ENCODE measurements at places on chromosomes 4 and X.

GRCh38 chr4:30537456-30537855 is 182.7 kb upstream of the PCDH7 start:
- DNase-seq, result no peak

DNA sequence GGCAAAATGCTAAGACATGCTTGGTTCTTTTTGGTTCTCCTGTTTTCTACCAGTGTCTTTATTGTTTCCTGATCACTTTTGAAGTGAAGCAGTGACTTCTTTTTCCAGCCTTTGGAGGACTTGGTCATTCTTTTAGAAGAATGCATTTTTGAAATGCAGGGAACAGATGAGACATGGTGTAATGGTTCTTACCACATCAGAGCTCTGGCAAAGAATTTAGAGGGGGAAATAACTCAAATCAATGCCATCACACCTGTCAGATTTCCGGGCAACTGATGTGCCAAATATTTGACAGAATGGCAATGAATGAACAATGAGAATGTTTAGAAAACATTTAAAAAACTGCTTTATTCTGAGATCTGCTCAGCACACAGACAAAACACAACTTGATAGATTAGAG is 519.6 kb downstream of the IQCM start:
- no peak for DNase-seq

GRCh38 chrX:154370300-154371016 is 4.0 kb downstream of the FLNA start:
- no peak for DNase-seq

DNA sequence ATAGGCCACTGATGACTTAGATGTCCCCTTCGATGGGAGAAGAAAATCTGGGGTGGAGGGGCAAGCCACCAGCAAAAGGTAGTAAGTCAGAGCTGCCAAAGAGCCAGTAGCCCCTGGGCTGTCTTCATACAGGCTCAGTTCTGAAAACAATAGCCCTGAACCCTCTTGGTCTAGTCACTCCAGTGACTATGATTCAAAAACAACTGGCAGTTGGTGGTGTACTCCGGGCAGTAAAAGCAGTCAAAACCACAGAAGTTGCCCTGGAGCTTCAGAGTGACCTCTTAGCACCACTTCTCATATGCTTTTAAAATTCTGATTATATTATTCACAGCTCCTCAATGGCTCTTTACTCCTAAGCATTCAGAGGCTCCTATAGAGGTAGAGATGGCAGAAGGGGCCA is 164.3 kb upstream of the MAMLD1 start:
- no peak for DNase-seq

GRCh38 chrX:52139545-52139895 is 45.2 kb upstream of the MAGED4 start:
- DNase-seq, result no peak

DNA sequence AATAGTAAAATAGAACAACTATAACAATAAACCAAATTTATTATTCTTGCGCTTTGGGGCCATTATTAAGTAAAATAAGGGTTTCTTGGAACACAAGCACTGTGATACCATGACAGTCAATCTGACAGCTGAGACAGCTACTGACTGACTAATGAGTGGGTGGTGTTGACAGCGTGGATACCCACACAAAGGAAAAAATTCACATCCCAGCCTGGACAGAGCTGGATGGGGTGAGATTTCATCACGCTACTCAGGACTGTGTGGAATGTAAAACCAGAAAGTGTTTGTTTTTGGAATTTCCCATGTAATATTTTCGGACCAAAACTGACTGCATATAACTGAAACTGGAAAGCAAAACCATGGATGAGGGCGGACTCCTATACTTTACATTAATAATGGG is 48.8 kb downstream of the IGFBP7 start:
- DNase-seq, result no peak

DNA sequence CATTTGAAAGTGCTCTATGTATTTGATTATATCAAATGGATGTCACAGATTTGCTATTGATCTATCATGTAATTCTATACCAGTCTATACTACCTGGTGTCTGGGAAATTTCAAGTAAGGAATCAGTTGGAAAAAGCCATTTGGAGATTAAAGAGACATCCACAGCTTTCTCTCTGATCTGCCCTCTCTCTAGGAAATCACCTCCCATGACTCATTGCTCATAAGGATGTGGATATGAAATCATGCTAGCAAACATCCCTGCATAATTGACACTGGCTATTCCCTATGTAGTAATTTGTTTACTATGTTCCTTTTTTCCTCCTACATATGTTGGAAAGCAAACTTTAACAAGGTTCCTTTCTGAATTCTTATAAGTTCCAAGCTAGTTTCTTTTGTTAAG is 94.3 kb downstream of the TEX13A start:
- DNase-seq, result no peak

DNA sequence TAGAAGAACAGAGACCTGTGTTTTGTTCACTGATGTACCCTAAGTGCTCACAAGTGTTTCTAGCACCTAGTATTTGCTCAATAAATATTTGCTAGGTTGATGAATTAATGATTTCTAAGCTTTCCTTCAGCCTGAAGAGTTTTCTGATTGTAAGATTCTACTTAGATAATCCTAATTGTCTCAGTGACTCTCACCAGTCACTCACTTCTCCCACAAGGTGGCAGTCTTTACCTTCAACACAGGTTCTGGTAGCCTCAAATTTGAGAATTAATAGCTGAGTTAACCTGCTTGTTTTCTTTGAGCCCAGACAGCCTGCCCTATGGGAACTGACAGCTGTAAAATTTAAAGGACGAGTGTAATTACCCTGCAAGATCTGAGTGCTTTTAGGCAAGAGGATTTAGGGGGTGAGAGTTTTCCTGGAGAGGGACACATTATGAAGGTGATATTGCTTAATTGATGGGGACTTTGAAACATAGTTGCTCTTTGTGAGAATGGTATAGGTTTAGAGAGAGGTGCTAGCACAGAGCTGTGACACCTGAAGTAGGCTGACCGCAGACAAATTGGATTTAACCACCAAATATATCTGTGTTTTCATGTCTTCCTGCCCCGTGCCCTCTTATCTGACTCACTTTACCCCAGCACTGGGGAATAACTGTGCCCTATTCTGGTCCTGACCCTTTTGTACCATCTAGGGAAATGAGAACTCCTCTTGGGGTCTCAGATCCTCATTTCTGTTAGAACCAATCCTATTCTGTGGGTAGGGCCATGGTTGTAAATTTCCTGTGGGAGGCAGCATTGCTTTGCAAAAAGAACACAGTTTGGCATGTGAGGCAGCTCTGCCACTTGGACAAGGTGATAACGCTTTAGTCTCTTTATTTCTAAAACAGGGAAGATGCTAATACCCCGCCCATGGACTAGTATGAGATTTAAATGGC is 27.7 kb downstream of the CD38 start:
- peak; percentile 31 for DNase-seq

- DNase-seq, result no peak
Measured at GRCh38 chrX:110692866-110693265, 102.8 kb downstream of the CHRDL1 start.

DNA sequence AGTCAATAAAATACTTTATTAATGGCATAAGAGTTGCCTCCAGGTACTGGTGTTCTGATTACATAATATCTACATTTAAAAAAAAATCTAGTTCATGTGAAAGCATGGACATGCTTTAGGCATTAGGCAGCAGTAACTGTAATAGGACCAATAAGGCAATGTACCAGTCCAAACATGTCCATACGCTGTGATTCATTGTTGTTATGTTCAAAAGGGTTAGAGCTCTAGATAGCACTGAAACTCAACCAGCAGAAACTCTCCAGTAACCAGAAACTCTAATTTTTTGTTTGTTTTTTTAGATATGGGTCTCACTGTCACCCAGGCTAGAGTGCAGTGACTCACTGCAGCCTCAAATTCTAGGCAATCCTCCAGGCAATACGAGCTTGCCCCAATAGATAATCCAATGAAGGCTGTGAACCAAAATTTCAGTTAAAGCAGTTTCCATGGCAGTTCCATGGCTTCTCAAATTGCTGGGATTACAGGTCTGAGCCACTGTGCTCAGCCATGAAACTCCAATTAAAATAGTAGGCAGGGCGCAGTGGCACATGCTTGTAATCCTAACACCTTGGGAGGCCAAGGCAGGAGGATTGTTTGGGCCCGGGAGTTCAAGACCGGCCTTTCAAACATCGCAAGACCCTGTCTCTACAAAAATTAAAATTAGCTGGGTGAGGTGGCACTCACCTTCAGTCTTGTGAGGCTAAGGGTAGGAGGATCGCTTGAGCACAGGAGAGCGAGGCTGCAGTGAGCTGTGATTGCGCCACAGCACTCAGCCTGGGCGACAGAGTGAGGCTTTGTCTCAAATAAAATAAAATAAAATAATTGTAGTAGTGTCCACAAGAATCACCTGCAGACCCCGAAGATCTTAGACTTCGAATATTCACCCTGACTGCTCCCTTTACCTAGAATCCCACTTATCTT is 36.3 kb downstream of the MGARP start:
- no peak for DNase-seq

GRCh38 chr4:172088556-172088955 is 275.4 kb downstream of the GALNTL6 start:
- no peak for DNase-seq

- no peak for DNase-seq
Measured at GRCh38 chr4:17817027-17817426, 6.2 kb downstream of the NCAPG start.

- DNase-seq, result no peak
Measured at GRCh38 chr4:124757126-124757525, 44.6 kb upstream of the ANKRD50 start.

DNA sequence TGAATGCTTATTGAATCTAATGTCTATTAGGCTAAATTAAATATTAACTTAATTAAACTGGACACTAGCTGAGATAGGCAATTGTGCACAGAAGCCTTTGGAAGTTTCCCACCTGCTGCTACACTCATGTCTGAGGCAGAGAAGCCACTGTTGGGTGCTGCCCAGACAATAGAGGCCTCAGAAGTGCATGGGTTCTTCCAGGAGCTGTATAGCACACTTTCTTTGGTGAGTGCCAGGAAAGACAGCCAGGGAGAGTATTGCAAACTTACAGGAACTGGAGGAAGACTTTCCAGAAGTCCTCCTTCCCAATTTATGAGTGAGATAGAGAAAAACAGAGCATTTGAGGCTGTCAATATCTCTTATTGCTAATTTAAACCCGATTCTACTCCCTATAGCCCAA is 89.9 kb downstream of the GPAT3 start:
- no peak for DNase-seq

DNA sequence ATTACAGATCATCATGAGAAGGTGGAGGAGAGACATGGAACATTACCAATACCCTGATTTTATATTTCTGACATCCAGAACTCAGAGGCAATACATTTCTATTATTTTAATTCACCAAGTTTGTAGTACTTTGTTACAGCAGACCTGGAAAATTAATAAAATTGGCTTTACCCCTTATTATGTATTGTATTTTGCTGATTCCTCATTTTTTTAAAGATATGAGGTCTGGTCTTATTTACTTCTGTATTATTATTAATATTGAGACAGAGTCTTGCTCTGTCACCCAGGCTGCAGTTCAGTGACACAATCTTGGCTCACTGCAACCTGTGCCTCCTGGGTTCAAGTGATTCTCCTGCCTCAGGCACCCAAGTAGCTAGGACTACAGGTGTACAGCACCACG is 357.3 kb upstream of the TECRL start:
- DNase-seq, result no peak
